ENCODE measurements at places on chromosomes 13 and 19.

DNA sequence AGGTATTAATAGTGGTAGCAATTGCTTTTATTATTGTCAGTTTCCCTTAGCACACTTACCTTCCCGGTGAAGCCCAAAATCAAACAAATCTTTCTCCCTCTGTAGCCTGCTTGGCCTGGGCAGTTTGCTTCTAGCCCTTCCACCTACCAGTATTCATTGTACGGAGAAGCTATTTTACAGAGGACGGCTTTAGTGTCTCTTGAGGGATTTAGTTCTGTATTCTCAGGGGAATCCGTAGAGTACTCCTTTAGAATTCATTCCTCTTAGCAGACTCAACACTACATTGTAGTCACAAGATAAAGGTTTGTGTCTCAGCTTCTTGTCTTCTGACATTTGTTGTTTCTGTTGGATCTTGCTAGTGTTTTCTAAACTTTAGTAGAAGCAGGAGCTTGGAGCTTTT, 24.1 kb upstream of the WTIP start:
- no peak for DNase-seq

- no peak for DNase-seq
Observed at GRCh38 chr13:90485436-90485835, 862.1 kb upstream of the MIR17HG start.

DNA sequence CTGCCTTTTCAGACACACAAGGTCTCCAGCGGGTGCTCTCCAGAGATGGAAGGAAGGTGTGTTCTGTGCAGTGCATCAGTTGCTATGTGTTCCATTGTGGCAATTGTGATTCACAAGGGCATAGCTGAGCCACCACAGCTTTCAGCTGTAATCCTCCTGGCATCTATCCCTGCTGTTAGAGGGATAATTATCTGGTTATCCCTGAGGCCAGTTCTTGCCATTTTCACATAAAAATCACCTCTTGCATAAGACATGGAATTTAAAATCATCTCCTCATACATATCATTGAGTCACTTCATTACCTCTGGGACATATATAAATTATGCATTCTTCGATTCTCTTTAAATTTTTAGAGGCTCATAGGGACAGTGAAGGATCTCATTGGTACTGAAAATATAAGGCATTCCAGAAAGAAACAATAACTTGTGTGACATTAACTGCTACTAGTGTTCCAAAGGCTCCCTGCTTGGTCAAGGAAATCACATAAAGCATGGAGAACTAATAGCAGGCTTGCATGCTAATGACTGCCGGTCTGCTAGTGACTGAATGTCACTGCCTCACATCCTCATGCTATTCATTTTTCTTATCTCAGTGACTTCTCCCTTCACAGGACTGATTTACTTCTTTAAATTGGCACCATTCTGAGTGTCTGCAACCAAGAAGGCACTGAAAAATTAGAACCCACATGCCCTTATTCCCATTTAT, 214.0 kb downstream of the ENOX1 start:
- no peak for DNase-seq

DNA sequence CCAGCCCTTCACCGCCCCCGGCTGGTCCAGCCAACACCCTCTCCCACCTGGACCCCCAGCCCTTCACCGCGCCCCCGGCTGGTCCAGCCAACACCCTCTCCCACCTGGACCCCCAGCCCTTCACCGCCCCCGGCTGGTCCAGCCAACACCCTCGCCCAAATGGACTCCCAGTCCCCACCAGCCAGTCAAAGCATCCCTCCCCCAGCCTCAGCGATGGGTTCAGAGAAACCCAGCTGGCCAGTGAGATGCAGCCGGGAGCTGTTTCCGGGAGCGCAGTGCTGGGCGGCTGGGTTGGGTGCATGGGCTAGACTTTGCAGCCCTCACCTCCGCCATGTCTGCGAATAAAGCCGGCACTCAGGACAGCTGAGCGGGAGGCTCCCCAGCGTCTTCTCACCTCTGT, 6.5 kb upstream of the CDC34 start:
- no peak for DNase-seq

DNA sequence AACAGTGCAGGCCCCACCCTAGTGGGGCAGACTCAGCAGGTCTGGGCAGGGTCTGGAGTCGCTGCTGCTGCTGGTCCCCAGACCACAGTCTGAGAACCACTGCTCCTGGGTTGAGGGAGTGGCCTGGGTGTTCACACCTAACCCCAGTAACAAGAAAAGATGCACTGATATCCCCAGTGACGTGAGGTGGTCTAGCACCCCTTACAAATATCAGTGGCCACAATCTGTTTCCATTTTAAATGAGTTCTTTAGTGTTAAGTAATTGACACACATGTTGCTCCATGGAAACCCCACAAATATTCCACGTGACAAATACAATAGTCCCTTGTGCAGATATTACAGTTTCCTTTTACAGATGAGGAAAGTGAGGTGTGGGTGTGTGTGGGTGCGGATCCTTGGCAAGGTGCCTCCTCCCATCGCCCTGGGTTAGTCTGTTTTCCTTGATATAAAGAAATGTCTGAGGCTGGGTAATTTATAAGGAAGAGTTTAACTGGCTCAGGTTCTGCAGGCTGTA, 96.3 kb upstream of the GPR183 start:
- no peak for DNase-seq

- DNase-seq = no peak
Observed at GRCh38 chr13:109427695-109428094, 358.7 kb downstream of the IRS2 start.

- no peak for DNase-seq
Observed at GRCh38 chr19:55041627-55042343, 3.7 kb upstream of the GP6 start.

GRCh38 chr19:45947926-45948325, 25.7 kb downstream of the NOVA2 start:
- DNase-seq = no peak

DNA sequence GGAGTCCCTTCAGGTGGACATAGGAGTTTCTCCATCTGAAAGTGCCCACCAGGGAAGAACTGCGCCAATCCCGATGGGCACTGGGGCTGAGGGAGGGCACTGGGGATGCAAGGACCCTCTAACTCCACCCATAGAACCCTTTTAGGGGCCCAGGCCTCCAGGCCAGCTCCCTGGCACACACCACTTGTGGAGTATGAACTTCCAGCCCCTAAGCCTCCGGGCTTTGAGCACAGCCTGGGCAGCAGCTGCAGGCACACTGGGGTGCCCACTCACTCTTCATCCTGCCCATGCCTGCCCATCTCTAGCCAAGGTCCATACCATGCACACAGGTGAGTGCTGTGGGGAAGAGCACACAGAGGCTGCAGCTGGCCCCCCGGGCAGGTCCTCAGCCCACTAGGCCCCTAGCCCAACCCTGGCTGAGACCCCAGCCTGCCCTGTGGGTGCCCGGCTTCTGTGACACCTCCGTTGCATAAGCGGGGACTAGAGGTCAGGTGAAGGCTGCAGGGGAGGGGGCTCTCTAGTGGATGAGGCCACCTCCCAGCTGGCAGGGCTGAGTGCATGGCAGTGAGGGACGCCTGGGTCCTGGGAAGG, 14.6 kb upstream of the SLC7A10 start:
- DNase-seq = no peak

DNA sequence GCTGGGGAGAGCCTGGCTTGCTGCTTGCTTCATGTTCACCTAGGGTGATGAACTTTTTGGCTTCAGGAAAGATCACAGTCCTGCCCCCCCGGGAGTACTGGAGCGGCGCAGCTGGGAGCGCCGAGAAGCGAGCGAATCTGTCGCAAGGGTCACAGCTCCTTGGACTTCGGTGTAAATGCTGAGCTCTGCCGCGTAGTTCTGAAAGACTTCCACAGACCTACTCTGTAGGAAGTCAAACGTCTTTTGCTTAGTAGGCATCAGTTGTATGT, 2.7 kb downstream of the ING1 start:
- no peak for DNase-seq

DNA sequence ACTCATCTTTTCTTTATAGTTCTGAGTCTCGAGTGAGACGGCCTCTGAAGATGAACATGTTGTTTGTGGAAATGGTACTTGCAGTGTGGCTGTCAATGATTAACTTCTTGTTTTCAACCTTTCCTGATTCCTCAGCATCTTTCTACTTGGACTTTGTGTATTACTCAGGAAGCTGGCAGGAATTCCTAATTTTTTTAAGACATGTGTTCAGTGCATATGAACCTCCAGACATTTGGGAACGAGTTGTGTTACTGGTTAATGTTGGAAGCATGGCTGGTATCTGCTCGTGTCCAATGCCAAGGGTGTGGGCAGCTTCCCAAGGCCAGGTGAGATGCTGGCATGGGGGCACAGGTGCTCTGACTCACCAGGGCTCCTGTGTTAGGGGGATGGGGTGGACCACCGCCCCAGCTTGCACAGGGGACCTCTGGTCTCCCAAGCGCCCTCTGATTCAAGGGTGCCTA, 61.1 kb upstream of the MCF2L start:
- DNase-seq = no peak

- no peak for DNase-seq
Observed at GRCh38 chr19:7730286-7731217, 1.4 kb downstream of the CLEC4G start.

GRCh38 chr19:12930002-12930645, 3.4 kb downstream of the FARSA start:
- DNase-seq = no peak

- peak; percentile 100 for DNase-seq
Observed at GRCh38 chr19:49487277-49488045, at the start of gene RPL13A. Gene RPL13A (plus strand): TSS chr19:49487608. CDS start chr19:49487630, 22 bp downstream.

DNA sequence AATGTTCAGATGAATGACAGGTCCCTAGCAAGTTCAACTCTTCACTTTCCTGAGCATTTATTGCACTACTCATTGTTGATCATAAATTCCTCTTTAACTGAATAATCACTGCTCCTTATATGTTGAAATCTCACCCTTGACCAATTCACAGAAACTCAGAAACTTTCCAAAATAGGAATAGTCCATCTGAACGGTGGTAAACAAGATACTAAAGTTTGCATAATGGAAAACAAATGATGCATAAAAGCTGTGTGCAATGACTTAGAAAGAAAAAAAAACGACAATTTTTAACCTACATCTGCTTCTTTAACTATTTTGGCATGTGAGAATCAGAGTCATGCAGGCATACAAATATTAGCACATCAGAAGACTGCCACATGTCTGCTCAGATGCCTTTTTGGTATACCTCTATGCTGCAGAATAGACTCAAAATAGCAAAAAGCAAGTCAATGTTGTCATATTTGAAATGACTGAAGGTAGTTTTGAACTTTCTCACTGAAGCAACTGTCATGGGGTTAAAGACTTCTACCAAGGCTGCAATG, 34.8 kb downstream of the SLC10A2 start:
- DNase-seq = no peak

DNA sequence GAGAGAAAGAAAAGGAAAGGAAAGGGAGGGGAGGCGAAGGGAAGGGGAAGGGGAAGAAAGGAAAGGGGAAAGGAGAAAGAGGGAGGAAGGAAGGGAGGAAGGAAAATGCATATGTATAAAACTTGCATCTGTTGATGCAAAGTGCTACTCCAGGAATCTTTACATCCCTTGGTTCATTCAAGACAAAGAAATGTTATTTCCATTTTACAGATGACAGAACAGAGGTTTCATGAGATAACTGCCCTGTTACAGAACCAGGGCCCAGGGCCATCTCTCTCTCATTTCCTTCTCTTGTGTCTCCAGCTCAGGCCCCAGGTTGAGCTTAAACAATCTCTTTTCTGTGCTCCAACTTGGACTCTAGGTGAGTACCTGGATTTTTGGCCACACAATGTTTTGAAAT, 1.8 kb upstream of the SLC25A30 start:
- no peak for DNase-seq

GRCh38 chr13:51541809-51542258, 42.4 kb upstream of the WDFY2 start:
- no peak for DNase-seq

- DNase-seq = no peak
Observed at GRCh38 chr13:38361542-38362262, 12.1 kb downstream of the UFM1 start.

DNA sequence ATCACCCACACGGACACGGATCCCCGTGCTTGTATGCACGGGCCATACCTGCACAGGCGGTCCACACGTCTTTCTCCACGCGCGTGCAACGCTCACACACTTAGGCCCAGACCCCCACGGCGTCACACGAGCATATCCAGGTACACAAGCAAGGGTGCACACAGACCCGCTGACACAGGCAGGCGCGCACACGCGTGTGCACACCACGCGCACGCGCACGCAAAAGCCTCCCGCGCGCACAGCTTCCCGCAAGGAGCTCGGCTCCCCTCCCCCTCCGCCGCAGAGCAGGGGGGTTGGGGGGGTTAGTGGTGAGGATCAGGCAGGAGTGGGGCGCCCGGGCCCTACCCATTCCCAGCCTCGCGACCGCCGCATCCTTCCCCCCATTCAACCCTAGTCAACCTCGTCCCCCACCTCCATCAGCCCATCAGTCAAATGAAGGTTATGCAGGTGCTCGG, 407 bp downstream of the RAB3A start:
- DNase-seq = no peak

- DNase-seq = no peak
Observed at GRCh38 chr13:47076500-47076899, 179.6 kb upstream of the HTR2A start.

GRCh38 chr19:36169084-36169760, 17.0 kb upstream of the COX7A1 start:
- no peak for DNase-seq

- no peak for DNase-seq
Observed at GRCh38 chr13:111278743-111279652, 41.4 kb upstream of the TEX29 start.

DNA sequence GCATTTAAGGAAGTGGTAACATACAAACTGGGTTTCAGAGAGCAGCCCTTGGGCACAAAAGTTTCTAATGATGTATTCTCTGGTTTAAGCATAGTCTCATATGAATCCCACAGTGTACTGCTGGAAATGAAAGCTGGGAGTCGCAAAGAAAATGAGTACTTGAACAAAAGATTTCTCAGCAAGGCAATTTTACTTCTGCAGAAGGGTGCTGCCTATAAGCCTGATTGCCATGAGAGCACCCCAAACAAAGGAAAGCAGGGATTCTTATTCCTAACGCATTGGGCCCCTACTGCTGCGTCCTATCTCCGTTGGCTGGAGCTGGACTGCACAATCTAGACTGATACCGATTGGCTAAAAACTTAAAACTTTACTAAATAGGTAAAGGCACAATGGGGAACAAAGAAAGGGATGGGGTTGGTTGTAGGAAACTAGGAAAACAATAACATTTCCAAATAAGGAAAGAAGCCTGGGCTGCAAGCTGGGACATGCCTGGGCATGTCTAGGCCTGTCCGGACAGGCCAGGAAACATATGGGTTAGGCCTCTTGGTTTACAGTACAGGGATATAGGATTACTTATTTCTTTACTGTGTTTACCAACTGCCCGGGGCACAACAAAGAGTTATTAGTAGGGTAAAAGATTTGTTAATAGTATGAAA, 27.4 kb upstream of the VN1R4 start:
- DNase-seq = no peak

- DNase-seq = no peak
Observed at GRCh38 chr13:90793261-90793820, 554.1 kb upstream of the MIR17HG start.

Measured in stimulated activated CD8-positive, alpha-beta memory T cell treated with anti-CD3 and anti-CD28 coated beads, Interleukin-12 subunit alpha, Interleukin-12 subunit beta, amount 100 ng/mL, for 1 hour (primary cell).